WTC11 (cell line): ENCODE measurements at places on chromosomes 7 and 10.
A peak's percentile ranks its signal among the peaks of the same experiment; 100 is the strongest.

DNA sequence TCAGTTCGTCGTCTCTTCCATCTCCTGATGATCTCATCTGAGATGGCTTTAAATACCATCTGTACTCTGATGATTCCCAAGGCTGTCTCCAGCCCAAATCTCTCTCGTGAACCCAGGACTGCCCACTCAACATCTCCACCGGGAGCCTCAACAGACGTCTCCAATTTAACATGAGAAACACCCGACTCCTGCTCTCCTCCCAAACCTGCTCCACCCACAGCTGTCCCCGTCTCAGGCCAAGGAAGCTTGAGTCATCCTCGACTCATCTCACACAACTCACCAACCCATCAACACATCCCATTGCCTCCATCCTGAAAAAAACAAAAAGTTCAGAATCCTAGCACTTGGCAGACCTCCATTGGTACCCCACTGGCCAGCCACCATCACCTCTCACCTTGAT is 29.7 kb upstream of the CALN1 start:
- H3K27me3 ChIP-seq = no peaks in the 10 kb centered on the region; the same call in 1 of the 2 replicates
- no peak overlapping the region for H3K27ac ChIP-seq
- peaks cover 10% of the 10 kb centered on the region for H3K4me1 ChIP-seq

DNA sequence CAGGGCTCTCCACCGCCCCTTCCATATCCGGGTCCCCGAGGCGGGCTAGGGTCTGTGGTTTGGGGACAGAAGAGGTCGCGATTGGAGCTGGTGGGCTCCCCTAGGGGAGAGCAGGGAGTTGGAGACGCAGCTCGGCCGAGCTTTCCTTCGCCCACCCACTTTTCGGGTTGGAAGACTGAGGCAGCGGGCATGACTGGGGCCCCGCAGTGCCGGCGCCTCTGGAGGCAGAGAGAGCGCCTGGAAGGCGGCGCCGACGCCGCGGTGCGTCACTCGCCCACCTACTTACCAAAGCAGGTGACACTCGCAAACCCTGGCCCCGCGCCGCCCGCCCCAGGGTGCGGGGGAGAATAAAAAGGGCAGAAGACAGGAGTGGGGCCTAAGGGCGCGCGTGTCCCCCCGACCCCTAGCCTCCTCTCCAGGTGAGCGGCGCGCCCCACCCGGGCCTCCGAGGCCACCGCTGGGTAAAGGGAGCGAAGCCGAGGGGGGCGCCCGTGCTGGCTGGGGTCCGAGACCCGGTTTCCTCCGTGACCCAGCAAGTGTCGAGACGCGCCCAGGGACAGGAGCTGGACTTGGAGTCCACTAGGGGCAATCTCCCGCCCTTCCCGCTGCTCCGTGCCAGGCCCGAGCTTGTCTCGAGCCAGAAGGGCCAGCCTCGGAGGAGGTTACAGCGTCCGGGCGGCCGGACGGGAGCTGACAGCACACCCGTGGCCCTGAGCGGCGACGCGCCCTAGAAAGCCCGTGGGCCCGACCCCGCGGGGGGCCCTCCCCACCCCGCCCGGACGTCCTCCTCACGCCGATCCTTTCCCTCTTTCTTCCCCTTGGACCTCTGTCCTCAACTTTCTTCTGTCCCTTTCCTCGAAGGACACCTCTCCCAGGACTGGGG is 34.4 kb upstream of the GRID1 start:
- H3K4me3 ChIP-seq = peak overlapping the region; percentile 71
- no peaks in the 10 kb centered on the region for H3K36me3 ChIP-seq
- H3K27me3 ChIP-seq = peaks cover 70% of the 10 kb centered on the region
- peak; percentile 50 for DNase-seq

DNA sequence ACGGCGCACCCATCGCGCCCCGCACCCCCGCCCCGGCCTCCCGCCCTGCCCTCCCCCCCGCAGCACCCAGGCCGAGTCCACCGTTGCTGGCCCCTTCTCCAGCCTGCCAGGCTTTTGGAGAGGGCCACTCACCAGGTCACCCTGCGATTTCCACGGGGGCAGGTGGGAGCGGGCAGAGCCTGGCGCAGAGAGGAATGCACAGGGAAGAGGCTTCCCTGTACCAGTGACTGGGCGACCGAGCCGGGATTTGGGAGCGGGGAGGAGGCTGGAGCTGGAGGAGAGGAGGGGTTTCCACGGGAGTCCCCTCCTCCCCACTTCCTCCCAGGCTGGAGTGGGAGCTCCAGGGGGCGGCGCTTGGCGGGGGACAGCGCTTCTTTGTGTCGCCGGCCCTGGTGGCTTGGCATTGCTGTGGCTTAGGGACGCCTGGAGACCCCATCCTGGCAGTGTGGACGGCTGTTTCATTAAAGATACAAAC is 19.3 kb downstream of the TCAF1 start:
- peaks cover 33% of the 10 kb centered on the region for H3K4me1 ChIP-seq
- DNase-seq = peak; percentile 51
- peaks cover 20% of the 10 kb centered on the region for H3K27me3 ChIP-seq
- no peaks in the 10 kb centered on the region for H3K36me3 ChIP-seq

DNA sequence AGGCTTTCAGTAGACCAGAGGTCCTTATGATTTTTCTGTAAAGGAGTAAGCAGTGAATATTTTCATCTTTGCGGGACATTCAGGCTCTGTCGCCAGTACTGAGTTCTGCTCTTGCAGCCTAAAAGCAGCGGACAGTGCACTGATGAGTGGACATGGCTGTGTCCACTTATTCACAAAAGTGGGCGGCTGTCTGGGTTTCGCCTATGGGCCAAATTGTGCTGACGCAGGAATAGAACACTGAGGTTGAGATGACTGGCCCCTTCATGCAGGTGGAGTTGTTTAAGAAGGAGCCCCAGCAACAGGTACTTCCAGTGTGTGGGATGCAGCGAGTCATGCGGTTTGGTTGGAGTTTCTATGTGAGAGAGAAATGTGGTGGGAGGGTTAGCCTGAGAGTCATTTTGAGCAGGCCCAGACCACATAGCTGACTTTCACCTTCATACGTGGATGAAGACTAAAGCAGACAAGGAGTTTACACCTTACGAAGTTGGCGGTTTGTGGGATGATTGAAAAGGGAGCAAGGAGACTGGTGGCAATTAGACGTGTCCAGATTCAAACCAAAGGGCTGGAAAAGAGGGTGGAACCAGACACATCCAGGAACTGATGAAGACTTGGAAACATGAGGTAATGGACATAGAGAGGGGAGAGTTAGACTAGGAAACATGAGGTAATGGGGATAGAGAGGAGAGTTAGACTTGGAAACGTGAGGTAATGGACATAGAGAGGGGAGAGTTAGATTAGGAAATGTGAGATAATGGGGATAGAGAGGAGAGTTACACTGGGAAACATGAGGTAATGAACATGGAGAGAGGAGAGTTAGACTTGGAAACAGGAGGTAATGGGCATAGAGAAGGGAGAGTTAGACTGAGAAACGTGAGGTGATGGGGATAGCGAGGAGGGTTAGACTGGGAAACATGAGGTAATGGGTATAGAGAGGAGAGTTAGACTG is 38.2 kb downstream of the WDR37 start:
- DNase-seq = no peak
- no peak overlapping the region for H3K4me3 ChIP-seq
- no peaks in the 10 kb centered on the region for H3K4me1 ChIP-seq
- H3K27me3 ChIP-seq = no peaks in the 10 kb centered on the region

- no peak for DNase-seq
- H3K27me3 ChIP-seq = no peaks in the 10 kb centered on the region; the same call in 1 of the 2 replicates
- H3K27ac ChIP-seq = no peak overlapping the region
- peaks cover 7% of the 10 kb centered on the region for H3K36me3 ChIP-seq
Observed at GRCh38 chr7:1275451-1276381, 43.0 kb downstream of the UNCX start.

DNA sequence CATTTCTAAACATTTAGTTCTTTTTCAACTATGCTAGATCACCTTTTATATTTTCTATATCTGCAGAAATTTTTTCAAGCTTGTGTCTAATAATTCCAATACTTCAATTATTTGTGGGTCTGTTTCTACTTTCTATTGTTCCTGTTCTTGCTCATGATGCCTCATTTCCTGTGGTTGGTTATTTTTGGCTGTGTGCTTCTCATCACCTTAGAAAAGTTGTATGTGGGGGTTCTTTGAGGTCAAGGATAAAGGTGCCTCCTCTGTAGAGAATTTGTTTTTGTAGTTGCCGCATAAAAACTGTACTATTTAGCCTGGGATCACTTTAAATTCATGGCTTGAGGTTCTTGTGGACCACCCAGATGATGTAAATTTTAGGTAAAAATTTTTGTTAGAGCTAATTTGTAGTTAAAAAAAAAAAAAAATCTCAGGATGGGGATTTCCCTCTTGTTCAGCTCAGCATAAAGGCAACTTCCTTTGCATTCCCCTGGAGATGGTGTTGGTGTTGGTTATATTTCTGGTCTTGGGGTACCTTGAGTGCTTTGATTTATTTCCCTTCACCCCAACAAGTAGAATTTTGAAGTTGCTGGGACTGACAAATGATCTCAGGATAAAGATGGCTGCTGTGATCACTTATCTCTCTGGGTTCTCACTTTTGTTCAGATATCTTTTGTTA is 27.0 kb upstream of the JAZF1 start:
- peaks cover 4% of the 10 kb centered on the region; the same call in 1 of the 2 replicates for H3K4me1 ChIP-seq
- H3K4me3 ChIP-seq = no peak overlapping the region
- H3K36me3 ChIP-seq = no peaks in the 10 kb centered on the region
- DNase-seq = no peak

- H3K27me3 ChIP-seq = no peaks in the 10 kb centered on the region
- no peak overlapping the region for H3K4me3 ChIP-seq
- no peak for DNase-seq
- H3K27ac ChIP-seq = no peak overlapping the region; the same call in 1 of the 2 replicates
Observed at GRCh38 chr7:44980393-44981034, 1.7 kb upstream of the MYO1G start.

GRCh38 chr7:32890010-32890792 is 1.4 kb downstream of the KBTBD2 start:
- peak overlapping the region; percentile 99 for H3K27ac ChIP-seq
- no peak for DNase-seq
- H3K4me3 ChIP-seq = peak overlapping the region; percentile 93
- no peaks in the 10 kb centered on the region; the same call in 1 of the 2 replicates for H3K27me3 ChIP-seq
- H3K4me1 ChIP-seq = peaks cover 40% of the 10 kb centered on the region

DNA sequence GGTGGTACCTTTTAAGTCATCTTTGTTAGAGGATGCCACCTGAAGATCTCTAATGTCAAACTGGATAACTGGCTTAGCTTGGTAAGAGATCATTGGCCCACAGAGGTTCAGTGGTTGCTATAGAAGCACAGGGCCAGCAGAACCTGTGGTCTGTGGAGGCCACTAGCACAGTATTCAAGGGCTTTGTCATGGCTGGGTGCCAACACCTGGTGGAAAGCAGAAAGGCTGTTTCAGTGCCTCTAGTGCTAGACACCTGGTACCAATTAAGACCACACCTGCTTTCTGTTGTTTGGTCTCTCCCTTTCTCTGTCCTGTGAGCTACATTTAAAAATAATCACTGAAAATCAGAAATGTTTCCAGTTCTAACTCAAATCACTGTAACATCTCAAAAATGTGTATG is 10.0 kb upstream of the PCGF5 start:
- H3K4me1 ChIP-seq = peaks cover 15% of the 10 kb centered on the region
- peaks cover 16% of the 10 kb centered on the region for H3K27me3 ChIP-seq
- H3K36me3 ChIP-seq = no peaks in the 10 kb centered on the region

DNA sequence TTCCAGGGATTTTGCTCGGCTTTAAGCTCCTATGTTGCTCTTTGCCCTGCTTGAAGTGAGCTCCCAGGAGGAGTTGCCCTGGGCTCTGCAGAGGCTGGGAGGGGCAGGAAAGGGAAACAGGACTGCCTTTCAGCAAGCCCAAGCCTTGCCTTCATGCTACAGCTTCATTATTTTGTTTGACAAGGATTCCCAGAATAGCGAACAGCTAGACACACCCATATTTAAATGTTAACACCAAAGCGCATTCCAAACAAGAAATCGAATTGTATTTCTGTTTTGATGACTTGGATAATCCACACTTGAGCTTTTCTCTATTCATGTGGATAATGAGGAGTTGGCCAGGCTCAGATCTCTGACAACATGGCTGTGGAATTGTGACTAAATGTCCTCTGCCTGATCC is 6.3 kb downstream of the KIAA1217 start:
- no peak for DNase-seq
- no peak overlapping the region; the same call in 1 of the 2 replicates for H3K27ac ChIP-seq
- no peak overlapping the region for H3K4me3 ChIP-seq
- H3K36me3 ChIP-seq = peaks cover 14% of the 10 kb centered on the region
- H3K27me3 ChIP-seq = no peaks in the 10 kb centered on the region
- peaks cover 55% of the 10 kb centered on the region for H3K4me1 ChIP-seq

DNA sequence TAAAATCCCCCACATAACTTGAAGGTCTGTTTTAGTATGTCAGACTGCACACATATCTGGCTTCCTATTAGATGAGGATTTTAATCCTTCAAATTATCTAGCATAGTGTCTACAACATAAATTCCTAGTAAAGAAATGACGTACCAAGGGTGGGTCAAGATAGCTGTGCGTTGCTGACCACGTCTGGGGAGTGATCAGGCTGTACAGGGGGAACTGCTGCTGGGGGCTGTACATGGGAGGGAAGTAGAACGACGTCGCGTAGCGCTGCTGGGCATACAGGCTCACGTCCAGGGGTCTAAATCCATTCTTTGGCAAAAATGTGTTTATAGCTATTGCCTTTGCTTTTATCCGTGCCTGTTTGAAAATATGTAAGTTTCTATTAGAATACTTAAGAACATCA is 102.3 kb downstream of the LARP4B start:
- H3K36me3 ChIP-seq = peaks cover 51% of the 10 kb centered on the region
- no peak overlapping the region for H3K4me3 ChIP-seq
- H3K27ac ChIP-seq = no peak overlapping the region
- DNase-seq = no peak
- H3K27me3 ChIP-seq = no peaks in the 10 kb centered on the region
- H3K4me1 ChIP-seq = no peaks in the 10 kb centered on the region

GRCh38 chr10:3566627-3567026 is 218.4 kb downstream of the KLF6 start:
- H3K27me3 ChIP-seq = no peaks in the 10 kb centered on the region
- peaks cover 9% of the 10 kb centered on the region for H3K4me1 ChIP-seq
- DNase-seq = no peak
- no peak overlapping the region for H3K4me3 ChIP-seq

DNA sequence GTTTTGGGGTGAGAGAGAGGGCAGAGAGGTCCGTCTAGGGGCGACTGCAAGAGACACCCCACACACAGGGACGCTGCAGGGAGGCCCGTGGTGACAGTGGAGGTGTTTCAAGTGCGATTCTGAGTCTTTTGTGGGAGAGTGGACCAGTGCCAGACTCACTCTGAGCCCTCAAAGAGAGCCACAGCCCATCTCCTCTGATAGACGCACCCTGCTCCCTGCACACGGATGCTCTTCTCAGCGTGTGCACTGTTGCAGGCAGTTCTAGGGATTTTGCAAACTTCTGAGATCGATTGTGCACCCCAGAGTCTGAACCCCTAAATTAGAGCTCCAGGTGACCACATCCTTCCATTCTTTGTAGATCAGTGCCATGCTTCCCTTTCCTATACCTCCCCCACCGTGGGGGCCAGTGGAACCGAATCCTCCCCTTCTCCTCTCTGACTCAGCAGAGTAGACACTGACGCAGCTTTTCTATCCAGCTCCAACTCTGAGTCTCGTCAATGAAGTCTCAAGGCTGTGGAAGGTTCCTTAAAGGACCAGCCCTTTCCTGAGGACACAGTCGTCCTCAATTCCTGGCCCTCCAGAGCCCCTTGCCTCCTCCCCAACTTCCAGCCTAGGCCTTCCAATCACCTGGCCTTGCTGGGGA is 83.8 kb downstream of the TMEM130 start:
- DNase-seq = no peak
- no peaks in the 10 kb centered on the region for H3K27me3 ChIP-seq
- no peaks in the 10 kb centered on the region for H3K4me1 ChIP-seq
- H3K36me3 ChIP-seq = no peaks in the 10 kb centered on the region
- no peak overlapping the region for H3K27ac ChIP-seq
